ENCODE measurements at places on chromosomes 5 and 9.

DNA sequence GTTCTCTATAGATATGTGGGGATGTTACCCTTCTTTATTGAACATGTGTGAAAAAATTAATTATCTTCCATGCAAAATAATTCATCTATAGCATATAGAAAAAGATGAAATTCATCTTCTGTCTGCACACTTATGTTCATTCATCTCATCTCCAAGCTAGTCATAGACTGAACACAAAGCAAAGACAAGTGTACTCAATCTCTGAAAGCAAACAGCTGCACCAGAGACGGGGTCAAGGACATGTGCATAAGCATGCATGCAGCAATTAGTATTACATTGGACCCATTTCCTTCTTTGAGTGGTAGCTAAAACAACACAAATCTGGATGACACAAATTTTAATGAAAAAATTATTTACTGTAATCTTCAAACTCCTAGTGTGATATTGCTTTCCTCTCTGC is 547.0 kb upstream of the COX7C start:
- no peak for DNase-seq

- DNase-seq, result no peak
These were observed 455.3 kb upstream of the PTGER4 start for GRCh38 chr5:40224421-40224820.

GRCh38 chr5:83889971-83890745 is 169.5 kb upstream of the HAPLN1 start:
- DNase-seq, result no peak

- DNase-seq, result no peak
These were observed 31.6 kb downstream of the DTWD2 start for GRCh38 chr5:118956727-118957126.

DNA sequence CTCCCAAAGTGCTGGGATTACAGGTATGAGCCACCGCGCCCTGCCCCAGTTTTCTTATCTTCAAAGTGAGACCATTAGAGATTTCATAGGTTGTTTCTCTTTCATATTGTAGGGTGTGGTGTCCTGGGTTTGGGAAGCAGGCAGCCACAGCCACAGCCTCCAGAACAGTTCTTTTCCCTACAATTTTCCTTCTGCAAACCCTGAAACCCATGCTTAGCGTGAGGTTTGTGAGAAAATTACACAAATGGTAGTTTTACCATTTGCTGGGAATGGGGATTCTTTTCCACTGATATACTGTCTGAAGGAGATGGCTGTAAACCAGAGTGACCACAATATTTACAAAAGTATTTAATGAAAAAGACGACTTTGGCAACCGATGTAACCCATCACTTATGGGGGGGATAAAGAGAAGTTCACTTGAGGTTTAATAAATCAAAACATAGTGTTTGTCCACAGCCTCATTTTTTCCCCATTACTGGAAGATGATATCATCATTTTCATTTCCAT is 26.7 kb upstream of the ECM2 start:
- DNase-seq, result no peak

DNA sequence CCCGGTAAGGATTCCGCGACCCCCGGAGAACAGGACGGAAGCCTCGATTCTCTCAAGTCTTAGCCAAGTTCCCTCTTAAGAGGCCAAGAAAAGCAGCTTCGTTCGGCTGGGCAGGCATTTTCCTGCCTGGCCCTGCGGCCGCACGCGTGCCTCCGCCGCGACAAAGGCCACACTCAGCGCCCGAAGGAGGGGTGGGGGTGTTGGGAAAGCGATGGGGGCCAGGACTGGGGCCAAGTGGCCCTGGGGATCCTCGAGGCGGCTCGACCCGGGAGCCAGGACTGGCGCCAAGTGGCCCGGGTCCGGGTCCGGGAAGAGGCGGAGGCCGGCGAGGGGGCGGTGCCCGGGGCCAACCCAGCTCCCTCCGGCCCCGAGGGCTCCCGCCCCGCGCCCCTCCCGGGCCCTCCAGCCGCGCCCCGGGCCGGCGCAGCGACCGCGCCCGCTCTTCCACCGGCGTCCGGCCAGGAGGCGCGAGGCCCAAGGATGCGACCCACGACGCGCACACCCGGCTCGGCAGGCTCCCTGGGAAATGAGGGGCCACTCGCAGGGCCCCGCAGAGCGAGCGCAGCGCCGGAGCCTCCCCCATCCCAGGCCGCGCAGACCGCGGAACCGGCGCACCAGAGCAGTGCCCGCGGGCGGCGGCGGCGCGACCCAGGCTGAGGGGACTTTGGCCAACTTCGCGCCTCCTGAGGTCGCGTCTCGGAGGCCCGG is 756 bp downstream of the VAV2 start:
- peak; percentile 47 for DNase-seq

DNA sequence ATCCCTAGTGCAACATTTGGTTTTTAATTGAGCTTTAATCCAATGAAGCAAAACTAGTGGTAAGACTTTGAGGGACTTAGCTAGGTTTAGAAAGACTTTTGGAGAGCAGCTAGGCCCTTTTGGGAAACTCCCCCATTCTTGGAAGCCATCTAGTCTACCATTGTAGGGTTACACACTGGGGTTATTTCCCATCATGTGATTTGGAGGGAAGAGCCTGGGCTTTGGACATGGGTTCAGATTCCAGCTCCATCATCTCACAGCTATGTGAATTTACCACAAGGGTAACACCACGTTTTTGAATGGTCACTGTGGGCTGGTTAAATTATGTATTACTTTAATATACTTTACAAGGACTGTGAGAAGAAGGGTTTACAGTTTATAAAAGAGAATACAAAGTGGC is 18.3 kb upstream of the TNFSF15 start:
- DNase-seq, result no peak

DNA sequence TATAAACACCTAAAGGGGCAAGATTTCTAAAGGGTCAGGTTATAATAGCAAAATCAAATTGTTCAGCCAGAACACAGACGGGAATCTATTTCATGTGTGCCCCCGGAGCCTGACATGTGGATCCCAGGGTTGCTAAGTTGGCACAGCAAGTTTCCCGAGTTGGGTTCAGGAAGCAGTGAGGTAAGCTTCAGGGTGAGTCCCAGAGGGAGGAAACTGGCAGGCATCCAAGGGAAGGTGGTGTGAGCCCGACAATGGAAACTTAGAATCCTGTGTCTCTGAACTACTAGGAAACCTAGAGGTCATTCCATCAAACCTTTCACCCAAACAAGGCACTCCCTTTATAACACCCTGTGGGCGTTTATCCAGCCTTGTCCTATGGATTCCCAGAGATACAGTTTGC is 98.4 kb downstream of the ADRB2 start:
- no peak for DNase-seq

GRCh38 chr5:75664979-75665378 is 52.3 kb downstream of the POC5 start:
- no peak for DNase-seq

GRCh38 chr9:111066468-111066867 is 28.2 kb upstream of the LPAR1 start:
- DNase-seq, result no peak

DNA sequence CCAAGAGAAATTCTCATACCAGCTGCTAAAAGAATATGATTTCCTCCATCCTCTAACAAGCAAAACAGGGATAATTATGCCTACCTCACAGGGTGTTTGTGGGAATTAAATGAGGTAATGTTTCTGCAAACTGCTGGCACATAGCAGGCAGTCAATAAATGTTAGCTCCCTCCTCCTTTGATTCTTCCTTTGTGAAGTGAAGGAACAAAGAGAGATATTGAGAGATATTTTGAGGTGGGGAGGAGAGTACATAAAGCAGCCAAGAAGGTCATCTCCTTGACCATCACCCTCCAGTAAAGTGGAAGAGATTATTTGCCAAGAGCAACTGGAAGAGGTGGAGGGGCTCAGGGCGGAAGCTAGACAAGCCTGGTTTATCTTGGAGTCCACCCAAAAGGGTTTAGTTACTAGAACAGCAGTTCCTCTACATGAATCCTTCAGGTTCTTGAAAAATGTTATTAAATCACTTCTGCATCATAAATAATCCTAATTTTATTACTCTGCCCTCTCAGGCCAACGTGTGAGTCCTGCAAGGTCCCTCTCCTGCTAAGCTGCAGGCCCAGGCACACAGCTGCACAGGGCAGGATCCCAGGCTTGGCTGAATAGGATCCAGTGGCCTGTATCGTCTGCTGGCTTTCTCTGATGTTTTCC is 35.0 kb upstream of the TLE1 start:
- DNase-seq, result no peak

DNA sequence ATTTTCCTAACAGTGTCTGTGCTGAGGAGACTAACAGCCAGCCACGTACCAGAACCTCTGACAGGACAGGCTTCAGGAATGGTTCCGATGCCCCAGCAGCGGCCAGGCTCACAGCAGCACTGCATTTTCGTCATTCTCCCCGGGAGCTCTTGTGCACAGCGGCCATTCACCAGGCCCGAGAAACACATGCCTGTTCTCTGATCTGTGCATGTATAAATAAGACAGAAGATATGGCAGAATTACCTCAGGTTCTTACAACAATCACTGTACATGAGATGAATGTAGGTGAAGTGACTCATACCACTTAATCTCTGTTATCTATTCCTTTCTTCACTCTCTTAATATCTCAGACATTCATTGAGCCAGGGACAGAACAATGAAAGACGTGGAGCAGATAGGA is 143.0 kb downstream of the FBN2 start:
- DNase-seq, result no peak

GRCh38 chr5:168209997-168210396 is 81.4 kb upstream of the WWC1 start:
- DNase-seq, result no peak

DNA sequence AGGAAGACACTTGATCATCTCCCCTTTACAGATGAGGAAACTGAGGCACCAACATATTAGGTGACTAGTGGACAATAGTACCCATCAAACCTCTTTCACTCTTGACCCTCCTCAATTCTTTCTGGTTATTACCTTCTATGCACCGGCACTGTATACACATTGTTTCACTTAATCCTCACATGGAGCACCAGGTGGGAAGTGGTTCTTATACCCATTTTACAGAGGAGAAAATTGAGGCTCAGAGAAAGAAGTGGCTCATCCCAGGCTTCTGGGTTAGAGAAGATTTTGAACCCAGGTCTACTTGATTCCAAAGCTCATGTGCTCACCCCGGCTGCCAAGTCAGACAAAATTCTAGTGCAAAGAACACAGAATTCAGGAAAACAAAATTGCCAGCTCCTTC is 17.4 kb upstream of the DENND1A start:
- DNase-seq, result no peak

DNA sequence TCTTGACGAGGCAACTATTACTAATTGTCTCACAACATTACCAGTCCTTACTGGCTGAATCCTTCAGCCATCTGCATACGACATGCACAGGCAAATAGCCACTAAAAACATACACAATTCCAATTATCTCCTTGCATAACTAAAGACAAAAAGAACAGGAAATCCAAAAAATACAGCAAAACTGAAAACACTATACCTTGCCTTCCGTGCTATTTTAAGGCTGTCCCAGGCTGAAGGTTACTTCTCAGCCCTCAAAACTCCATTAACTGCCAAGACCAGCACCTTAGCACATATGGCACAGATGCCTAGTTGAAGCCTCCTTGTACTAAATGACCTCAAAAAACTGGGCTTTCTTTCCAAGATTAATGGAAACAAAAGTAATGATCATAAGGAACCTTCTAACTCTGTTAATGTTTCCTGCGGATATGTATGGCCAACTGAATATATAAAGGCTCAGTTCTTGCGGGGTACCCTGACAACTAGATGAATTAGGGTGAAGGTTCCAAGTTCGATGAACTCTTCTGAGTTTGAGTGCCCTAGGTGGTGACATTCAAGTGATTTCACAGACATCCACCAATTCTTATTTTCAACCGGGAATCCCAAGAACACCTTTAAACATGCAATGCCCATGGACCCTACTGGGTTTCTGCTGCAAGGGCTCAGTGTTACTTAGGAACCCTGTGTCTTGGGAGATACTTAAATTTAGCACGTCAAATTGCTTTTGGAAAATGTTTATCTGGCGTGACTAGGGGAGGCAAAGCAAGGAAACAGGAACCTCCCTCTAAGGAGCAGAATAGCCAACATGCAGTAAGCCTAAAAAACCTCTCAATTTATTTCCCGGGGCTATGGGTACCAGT is 455.3 kb downstream of the RAB3C start:
- no peak for DNase-seq

DNA sequence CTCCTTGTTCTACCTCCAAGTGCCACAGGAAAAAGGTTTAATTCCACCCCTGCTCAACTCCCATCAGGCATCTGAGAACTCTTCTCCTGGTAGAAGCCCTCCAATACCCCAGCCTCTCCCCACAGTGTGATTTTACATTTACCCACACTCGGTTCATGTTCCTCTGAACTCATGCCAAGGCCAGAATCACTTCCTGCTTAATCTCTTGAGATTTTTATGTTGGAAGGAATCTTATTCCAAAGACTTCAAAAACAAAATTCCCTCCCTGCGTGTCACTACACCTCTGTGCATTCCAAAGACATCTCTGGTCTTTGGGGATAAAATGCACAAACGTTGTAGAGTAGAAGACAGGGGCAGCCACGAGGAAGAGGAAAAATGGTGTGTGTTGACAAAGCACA is 186.8 kb downstream of the ACTL7B start:
- no peak for DNase-seq

- no peak for DNase-seq
These were observed 70.7 kb downstream of the NR2F1 start for GRCh38 chr5:93653716-93654115.

- DNase-seq, result peak; percentile 23
These were observed 139.3 kb upstream of the COL5A1 start for GRCh38 chr9:134502266-134502791.

- DNase-seq, result no peak
These were observed 75.9 kb upstream of the RASGRF2 start for GRCh38 chr5:80884086-80884813.

DNA sequence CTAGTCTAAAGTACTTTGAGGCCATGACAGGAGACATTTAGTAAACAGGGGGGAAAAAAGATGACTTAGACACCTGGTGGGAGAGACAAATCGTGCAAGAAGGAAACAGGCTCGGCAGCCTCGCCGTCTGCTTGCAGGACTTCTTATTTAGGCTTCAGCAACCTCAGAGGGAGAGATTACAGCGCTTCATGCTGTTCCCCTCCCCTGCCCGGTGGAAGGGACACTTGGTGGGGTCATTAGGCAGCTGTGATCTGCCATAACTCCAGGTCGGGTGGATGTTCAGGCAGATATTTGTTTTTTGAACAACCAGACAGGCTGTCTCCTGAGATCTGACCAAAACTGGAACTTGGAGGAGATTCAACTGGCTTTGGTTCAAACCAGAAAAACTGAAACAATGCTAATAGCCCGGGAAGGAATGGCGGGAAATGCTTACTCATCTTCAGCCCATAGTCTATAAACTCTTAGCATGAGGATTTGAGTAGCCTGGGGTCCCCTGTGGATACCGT is 38.1 kb upstream of the CD180 start:
- DNase-seq, result no peak

DNA sequence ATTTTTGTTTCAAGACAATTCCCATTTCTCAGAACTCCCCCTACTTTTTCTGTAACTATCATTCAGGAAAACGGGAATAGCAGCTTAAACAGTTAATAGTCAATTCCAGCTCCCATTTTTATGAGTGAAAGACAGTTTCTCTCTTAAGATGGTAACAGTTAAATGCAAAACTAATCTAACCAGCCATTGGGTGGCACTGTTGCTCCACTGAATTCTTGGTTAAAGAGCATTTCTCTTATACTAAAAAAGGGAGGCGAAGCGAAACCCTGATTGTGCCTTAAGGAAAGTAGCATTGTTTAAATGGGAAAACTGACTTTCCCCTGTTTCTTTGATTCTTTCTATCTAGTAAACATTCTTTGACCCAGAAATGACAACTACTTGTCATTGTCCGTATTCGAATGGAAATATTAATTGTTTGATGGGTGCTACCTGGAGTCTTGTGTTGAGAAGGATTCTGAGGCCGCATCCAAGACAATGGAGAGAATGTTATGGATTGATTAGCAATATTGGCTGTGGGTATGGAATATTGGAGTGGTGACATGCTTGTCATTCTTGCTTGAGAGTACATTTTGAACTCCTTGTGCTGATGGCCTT is 507.8 kb downstream of the MAT2B start:
- peak; percentile 83 for DNase-seq
